Tongue (tissue), 3 donors: ENCODE measurements at places on chromosomes 4 and X.

GRCh38 chr4:90317785-90318184 lies 190.6 kb downstream of the CCSER1 start:
- DNase-seq: no peak

- DNase-seq: no peak
These were observed 47.5 kb upstream of the NKX1-1 start for GRCh38 chr4:1453731-1454130.

DNA sequence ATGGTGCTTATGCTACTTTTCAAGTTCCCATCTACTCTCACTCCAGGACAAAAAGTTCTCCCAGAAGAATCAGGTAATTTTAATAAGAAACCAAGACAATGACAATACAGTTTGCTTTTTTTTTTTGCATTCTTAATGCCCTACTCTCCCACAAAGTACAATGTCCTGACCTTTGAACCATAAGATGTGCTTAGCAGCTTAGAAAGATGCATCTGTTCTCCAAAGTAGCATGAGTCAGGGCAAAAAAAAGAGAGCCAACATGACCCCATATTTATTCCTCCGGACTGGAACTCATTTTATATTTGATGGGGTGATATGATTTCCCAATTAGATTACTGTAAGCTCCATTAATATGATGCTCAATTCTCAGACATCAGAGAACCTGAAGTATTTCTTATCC lies 16.5 kb upstream of the PDCL2 start:
- no peak for DNase-seq

DNA sequence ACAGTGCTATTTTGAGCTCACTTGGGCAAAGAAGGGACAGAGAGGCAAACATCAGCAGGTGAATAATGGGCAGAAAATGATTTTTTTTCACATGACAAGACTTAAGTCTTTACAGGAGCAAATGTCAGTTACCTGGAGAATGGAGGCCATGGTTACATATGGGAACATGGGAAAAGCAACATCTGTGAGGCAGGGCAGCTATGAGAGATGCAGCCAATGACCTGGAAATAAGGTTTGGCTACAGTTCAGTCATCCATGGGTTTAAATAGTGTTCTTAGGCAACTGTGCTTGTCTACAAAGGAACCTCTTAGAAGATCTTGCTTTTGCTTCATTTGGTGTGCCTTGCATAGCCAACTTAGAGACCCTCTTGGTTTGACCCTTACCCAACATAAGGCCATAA lies 490.2 kb upstream of the LCORL start:
- DNase-seq: no peak

- peak; percentile 66 for DNase-seq
These were observed 135.3 kb upstream of the LDB2 start for GRCh38 chr4:17033768-17034181.

DNA sequence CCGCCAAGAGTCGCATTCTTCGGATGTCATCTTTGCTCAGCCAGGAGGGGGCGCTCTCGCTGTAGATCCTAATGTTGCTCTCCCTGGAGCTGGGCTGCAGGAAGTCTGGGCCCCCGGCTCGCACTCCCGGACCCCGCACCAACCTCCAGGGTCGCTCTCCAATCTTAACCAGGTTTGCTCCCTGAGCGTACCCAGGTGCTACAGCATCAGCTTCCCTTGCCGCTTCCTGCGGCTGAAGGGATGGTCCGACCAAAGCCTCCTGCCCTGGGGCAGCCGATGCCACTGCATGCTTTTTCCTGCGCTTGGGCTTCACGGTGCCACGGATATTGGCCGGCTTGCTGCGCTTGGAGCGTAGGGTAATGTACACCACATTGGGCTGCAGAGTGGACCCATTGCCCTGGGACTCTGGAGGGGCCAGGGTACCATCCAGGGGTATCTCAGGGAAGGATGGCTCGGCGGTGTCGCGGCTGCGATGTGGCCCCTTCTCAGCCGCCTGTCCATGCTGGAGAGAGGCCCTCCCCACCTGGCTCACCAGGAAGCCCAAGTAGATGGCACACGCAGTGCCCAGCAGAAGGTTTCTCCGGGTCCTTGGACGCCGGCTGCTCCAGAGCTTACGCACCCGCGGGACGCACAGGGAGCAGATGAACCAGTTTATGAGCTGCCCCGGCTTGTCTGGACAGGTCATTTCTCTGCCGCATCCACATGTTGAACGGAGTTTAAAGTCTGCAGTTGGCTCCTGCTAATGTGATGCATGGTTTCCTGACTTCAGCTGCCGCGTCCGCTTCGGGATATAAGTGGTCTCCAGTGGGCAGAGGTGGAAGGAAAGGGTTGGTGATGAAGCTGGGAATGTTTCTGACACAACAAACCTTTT lies 1.9 kb downstream of the GASK1B start:
- peak; percentile 33 for DNase-seq

GRCh38 chr4:53633608-53634007 lies 42.3 kb upstream of the LNX1 start:
- no peak for DNase-seq
